Psoas muscle (tissue), 8 donors: ENCODE measurements at places on chromosomes 7 and 10. TPM values are rescaled to one million over a fixed set of nuclear protein-coding genes. Genes with fewer than 3 reads are reported as not detected.

- no peak overlapping the region for H3K27ac ChIP-seq
- no peaks in the 10 kb centered on the region for H3K27me3 ChIP-seq
- H3K4me1 ChIP-seq, result no peaks in the 10 kb centered on the region
- DNase-seq, result no peak
- no peak overlapping the region for H3K4me3 ChIP-seq
Measured at GRCh38 chr10:16565604-16566003, 43.9 kb upstream of the C1QL3 start.

DNA sequence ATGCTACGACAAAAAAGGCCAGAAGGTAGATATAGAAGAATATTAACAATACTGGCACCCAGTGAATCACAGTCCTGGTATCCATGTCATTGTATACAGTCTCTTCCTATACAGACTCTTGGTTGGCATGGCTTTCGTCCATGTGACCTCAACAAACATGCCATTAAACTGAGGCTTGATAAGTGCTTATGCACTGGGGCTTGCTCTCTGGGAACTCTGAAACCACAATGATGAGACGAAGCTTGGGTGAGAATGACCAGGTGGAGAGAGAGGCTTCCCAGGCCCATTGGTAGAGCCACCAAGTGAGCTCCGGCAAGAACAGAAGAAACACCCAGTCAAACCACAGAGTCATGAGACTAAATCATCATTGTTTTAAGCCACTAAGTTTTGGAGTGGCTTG, 33.2 kb downstream of the PNPLA8 start:
- no peaks in the 10 kb centered on the region for H3K4me1 ChIP-seq
- H3K27ac ChIP-seq, result no peak overlapping the region
- H3K4me3 ChIP-seq, result no peak overlapping the region

GRCh38 chr10:47264797-47265281, 35.2 kb upstream of the GDF10 start:
- DNase-seq, result no peak
- H3K27me3 ChIP-seq, result no peaks in the 10 kb centered on the region
- no peaks in the 10 kb centered on the region for H3K36me3 ChIP-seq
- no peak overlapping the region for H3K4me3 ChIP-seq

DNA sequence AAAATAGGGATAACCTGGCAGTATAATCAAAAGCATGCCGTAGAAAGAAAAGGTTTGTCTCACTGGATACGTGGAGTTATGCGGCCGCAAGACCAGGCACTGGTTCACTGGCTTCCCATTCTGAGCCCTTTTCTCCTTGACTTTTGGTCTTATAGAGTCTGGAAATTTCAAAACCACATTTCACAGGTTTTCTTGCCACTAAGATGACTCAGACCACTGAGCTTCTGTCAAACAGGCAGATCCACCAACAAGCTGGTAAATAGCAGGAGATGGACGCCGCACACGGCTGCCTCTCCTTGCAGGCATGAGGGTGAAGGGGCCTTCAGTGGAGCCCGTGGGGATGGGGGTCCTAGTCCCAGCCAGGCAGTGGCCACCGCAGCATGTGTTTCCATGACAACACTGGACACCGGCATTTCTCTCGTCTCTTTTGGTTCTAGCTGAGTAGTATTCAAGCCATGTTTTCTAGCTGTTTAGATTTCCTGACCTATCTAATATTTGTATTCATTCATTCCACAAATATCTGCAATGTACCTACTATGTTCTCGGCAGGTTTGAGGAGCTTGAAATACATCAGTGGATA, 55.5 kb downstream of the KLF6 start:
- no peak overlapping the region for H3K4me3 ChIP-seq
- no peak for DNase-seq
- no peak overlapping the region for H3K27ac ChIP-seq
- no peaks in the 10 kb centered on the region for H3K27me3 ChIP-seq

DNA sequence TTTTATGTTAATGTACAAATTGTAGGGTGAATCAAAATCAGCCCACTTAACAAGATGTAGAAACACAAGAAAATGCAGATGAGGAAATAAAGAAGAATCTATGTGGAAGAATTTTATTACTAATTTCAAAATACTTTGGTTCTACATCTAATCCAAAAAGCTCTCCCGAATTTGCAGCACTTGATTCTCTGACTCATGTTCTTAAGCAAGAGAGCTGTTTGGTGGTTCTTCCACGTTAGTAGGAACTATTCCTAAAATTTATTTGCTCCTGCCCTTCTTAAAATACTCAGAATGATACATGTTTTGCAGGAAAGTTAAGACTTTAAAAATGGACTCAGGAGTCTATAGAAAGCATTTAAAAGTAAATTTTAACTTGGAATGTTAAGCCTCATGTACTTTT, 91.8 kb downstream of the ZMYND11 start:
- no peak overlapping the region for H3K27ac ChIP-seq
- no peak overlapping the region for H3K4me3 ChIP-seq

The SLC25A13 gene
- total RNA-seq, result 8.0 TPM

The CRHR2 gene
- 0.42 TPM for total RNA-seq
